Hindlimb muscle (tissue), 1 donor: ENCODE measurements at places on chromosomes 6 and 20. TPM values are rescaled to one million over a fixed set of nuclear protein-coding genes. Genes with fewer than 3 reads are reported as not detected.

GRCh38 chr6:43007126-43007525, 6.6 kb downstream of the MEA1 start:
- no peak for DNase-seq

DNA sequence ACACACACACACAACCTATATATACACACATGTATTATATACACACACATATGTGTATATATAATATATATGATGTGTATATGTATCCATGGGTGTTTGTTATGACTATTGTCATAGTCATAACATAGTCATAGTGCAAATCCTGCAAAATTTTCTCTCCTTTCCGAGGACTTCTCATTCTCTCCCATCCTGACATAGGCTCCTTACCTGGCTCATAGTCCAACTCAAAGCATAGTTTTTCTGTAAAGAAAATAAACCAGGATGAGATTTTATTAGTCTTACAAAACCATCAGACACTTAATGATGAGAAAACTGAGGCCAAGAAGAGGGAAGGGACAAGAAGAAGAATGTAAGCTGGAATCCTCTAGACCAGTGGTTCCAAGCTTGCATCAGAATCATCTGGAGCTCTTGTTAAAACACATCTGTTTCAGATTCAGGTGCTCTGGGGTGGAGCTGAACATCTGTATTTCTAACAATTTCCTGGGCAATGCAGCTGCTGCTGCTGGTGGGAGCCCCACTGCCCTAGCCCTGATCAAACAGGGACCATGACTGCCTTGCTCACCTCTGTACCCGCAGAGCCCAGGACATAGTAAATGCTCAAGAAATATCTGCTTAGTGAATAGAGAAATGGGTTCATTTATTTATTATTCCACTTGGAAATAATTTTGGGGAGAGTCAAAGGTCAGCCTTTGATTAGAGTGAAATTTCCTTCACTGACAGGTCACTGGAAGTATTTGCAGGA, 5.3 kb downstream of the TRIM10 start:
- DNase-seq = no peak

- no peak for DNase-seq
Measured at GRCh38 chr6:111995404-111995803, 58.5 kb upstream of the CCN6 start.

The SH3BGRL2 gene
- polyA plus RNA-seq = 6.4 TPM

The HACE1 gene
- 9.4 TPM for polyA plus RNA-seq
